Activated T-helper 1 cell treated with anti-CD3 and anti-CD28 coated beads, Interleukin-12 subunit alpha, Interleukin-12 subunit beta, Interleukin-2, Interleukin-4 antibody, amounts not matched to agents 30 ng/mL and 10 ng/mL and 1 ng/mL, durations not matched to agents 14 hours and 24 hours and 36 hours (primary cell): ENCODE measurements at places on chromosomes 6 and 20. TPM values are rescaled to one million over a fixed set of nuclear protein-coding genes. Genes with fewer than 3 reads are reported as not detected.

COL20A1 gene
- total RNA-seq, result not detected in 2 replicates

TNFRSF6B gene
- total RNA-seq, result not detected in 2 replicates

IL17A gene
- total RNA-seq, result not detected in 2 replicates

DNA sequence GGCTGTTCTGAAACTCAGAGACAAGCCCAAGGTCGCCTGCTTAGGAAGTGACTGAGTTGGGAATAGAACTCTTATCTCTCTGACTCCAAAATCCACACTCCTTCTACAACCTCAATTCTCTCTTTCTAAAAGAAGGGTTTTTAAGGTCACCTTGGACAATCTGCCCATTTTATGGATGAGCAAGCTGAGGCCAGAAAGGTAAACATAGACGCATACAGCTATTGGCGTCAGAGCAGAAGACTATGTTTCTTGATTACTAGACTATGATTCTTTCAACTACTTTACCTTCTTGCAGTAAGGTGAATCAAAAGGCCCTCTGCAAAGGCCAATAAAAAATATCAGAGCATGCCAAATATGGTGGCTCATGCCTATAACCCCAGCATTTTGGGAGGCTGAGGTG is 276.6 kb downstream of the CLIC5 start:
- no peak for DNase-seq
